Natural killer cell treated with Interleukin-12 subunit alpha and Interleukin-12 subunit beta and Interleukin-15 and Interleukin-18, amount 100 ng/mL, for 72 hours (primary cell): ENCODE measurements at places on chromosomes 12 and 14.

GRCh38 chr12:104935886-104936285 is 22.2 kb downstream of the SLC41A2 start:
- DNase-seq, result no peak

DNA sequence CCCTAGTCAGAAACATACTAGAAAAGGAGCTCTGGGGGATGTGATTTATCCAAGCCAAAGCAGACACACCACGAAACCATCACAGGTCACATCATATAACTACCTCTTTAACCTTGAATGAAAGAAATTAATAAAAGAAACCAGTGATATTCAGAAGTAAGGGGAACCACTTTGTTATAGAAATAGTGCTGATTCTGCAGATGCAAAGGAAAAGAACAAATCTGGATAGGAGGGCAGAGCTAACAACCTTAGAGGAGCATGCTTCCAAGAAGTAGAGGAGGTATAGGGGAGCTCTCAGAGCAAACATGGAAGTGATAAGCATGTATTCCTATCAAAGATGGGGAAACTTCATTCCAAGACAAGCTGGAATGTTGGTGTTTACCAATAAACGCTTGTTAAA is 117.0 kb upstream of the MDM1 start:
- DNase-seq, result no peak

DNA sequence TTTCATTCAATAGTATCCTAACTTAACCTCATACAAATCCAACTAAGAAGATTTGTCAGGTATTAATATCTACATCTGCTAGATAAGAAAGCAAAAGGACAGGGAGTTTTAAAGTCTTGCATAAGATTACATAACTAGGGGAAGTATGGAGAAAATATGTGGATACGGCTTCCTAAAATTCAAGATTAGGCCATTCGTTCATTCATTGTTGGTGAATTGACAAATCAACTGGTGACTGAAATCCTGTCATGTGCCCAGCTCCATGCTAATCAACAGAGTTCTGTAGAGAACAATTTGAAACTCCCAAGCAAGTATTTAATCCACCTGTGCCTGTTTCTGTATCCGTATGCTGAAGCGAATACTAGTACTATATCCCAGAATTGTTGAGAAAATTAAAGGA is 260.9 kb upstream of the USP15 start:
- DNase-seq, result no peak

DNA sequence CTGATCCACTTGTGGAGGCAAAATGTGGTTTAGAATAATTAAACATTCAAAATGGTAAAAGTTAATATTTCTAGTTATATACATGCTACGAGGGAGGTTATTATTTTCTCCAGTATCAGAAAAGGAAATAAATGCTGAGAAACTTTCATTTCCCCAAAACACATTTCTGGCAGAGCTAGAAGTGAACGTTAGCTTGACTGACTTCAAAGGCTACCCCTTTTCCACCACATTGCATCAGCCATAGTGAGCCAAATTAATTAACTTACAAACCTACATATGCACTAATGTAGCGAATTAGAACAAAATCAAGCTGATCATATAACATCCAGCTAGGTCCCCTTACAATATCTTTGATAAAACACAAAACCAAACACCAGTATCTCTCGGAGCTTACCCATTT is 49.3 kb upstream of the RERGL start:
- no peak for DNase-seq

DNA sequence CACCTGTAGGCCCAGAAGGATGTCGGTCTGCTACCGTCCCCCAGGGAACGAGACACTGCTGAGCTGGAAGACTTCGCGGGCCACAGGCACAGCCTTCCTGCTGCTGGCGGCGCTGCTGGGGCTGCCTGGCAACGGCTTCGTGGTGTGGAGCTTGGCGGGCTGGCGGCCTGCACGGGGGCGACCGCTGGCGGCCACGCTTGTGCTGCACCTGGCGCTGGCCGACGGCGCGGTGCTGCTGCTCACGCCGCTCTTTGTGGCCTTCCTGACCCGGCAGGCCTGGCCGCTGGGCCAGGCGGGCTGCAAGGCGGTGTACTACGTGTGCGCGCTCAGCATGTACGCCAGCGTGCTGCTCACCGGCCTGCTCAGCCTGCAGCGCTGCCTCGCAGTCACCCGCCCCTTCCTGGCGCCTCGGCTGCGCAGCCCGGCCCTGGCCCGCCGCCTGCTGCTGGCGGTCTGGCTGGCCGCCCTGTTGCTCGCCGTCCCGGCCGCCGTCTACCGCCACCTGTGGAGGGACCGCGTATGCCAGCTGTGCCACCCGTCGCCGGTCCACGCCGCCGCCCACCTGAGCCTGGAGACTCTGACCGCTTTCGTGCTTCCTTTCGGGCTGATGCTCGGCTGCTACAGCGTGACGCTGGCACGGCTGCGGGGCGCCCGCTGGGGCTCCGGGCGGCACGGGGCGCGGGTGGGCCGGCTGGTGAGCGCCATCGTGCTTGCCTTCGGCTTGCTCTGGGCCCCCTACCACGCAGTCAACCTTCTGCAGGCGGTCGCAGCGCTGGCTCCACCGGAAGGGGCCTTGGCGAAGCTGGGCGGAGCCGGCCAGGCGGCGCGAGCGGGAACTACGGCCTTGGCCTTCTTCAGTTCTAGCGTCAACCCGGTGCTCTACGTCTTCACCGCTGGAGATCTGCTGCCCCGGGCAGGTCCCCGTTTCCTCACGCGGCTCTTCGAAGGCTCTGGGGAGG is at the start of gene LTB4R:
Gene LTB4R, plus strand, starts transcription at position 857 of the 959 bp plus-strand sequence. CDS start 4,150 bp downstream, outside the sequence.
- DNase-seq, result peak; percentile 71

- DNase-seq, result no peak
Observed at GRCh38 chr12:102174761-102175160, 22.9 kb downstream of the PMCH start.

DNA sequence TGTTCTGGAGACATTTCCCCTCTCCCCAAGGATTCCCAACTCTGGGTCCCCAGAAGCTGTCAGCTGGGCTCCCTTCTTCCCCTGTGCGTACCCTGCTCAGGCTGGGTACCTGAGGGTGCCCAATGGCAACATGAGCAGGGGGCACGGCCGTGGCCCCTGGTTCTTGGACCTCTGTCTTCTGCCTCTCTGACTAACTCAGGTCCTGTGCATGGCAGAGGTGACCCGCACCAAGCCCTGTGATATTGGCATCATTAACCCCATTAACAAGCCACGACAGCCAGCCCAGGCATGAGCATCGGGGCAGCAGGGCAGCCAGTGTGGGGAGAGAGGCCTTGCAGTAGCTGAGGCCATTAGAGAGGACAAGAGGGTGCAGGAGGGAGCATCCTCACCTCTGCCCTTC is 28.4 kb downstream of the RTL1 start:
- DNase-seq, result no peak

DNA sequence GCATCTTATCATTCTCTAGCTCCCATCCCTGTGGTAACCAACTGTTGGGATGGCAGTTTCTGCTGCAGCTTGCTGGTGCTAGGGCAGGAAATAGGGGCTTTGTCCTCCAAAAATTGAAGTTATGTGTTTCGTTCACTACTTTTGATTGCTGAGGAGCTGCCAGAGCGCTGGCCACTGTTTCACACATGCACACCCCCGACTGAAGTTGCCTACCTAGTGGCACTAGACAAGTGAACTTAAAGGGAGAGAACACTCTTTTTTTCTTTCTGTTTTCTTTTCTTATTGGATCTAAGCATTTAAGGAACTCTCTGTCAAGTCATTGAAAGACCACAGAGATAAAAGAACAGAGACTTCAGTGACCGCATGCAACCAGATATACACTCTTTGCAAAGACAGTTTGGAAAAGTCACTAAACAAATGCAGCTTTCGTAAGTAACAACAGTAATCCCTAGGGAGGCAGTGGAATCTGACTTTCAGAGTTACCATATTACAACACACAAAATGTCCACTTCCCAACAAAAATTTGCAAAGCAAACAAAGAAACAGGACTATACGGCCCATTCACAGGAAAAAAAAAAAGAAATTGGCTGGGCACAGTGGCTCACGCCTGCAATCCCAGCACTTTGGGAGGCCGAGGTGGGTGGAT is 12.0 kb downstream of the TFCP2 start:
- DNase-seq, result no peak

- no peak for DNase-seq
Observed at GRCh38 chr14:24815543-24815942, 181.6 kb upstream of the GZMB start.

GRCh38 chr12:84507956-84508850 is 404.4 kb downstream of the SLC6A15 start:
- DNase-seq, result no peak

DNA sequence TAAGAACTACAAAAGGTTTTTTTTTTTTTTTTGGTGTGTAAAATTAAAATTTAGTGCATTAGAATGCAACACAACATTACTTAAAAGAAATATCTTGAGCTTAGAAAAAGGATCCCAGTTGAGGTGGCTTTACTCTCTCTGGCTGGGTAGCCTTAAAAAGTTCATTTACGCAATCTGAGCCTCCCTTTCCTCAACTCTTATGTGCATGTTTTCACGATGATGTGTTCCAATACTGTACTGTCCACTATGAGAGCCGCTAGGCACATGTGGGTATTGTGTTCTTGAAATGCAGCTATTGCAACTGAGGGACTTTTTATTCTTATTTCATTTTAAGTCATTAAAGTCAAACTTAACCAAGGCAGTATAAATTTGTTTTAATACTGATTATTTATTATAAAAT is 460.9 kb upstream of the SYT1 start:
- no peak for DNase-seq

DNA sequence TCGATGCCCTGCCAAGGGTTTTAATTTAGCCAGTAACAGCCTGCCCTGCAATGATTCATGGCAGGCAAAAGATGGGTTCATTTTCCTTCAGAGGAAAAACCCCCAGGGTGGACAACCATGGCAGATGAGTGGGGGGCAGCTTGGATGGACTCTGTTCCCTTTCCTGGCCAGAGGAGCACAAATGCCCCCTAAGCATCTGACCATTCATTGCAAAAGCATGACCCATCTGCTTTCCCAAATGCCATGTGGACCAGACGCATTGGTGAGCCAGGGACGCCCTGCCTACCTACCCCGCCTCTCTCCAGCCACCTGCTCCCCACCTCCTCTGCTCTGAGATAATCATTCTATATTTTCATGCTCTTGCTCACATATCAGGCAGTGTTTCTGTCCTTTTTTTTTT is 281.9 kb downstream of the DPF3 start:
- no peak for DNase-seq

GRCh38 chr12:120571299-120571698 is 9.9 kb downstream of the POP5 start:
- no peak for DNase-seq

DNA sequence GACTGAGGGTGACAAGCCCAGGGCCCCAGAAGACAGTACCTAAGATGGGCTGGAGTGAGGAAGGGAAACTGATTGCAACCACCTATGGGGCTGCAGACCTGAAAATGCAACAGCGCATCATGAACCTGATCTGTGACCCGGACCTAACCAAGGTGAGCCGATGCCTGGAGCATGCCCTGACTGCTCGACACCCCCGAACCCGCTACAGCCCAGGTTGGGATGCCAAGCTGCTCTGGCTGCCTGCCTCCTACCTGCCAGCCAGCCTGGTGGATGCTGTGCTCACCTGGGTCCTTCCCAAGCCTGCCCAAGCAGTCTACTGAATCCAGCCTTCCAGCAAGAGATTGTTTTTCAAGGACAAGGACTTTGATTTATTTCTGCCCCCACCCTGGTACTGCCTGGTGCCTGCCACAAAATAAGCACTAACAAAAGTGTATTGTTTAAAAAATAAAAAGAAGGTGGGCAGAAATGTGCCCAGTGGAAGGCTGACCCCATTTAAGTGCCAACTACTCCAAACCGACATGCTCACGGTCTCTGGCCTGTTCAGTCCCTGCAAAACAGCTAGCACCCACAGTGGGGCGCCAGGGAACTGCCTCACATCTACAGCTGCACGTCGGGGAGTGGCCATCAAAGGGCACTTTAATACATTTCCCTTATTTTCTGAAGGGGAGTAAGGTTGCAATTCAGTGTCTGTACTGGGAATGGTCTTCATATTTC is 4.2 kb downstream of the RDH5 start:
- peak; percentile 72 for DNase-seq

GRCh38 chr12:41122894-41123293 is 65.2 kb upstream of the PDZRN4 start:
- no peak for DNase-seq

DNA sequence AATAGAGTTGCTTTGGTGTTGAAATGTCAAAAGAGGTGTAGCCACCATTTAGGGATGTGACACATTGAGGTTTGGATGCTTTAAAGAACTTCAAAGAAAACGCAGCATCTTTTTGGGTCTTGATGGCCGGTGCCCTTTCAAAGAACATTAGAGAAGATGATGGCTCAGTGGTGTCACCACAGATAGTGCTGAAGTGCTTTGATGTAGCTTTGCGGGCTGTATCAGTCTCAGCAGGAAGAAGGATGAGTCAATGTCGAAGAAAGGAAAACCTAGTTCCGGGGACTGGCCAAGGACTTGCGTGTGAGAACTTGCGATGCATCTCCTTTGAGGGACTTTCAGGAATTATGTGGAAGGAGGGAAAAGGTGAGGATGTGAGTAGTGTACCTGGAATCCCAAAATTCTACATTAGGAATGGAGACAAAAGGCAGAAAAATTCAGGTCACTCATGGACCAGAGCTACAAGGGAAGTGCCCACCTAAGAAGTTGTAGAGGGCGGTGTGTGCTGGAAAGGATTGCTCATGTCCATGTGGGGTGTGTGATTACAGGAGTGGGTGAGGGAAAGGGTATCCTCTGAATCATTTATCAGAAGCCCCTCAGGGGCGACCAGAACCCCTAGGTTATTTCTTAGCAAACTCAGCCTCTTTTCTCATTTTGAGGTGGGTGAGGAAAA is 39.7 kb upstream of the GZMB start:
- DNase-seq, result peak; percentile 87

DNA sequence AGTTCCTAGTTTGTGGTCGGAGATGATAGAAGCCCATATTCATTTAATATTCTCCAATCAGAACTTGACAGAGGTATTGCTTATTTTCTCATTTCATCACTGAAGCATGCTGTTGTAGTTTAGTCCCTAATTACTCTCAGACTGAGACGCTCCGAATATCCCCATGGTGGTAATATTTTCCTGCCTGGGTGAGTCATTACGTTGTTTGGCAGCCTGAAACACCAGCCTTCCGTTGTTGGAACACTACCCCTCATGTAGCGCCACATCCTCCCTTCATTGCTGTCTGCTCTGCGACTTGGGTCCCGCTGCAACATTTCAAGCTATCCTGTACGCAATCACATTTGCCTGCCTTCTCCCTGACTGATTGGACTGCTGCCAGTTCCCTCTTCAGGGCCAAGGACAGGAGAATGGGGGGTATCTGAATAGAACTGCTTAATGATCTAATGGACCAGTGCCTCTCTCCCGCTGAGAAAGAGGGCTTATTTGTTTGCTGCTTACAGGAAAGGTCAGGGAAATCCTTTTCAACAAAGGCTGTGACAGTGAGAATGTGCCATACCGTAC is 369.1 kb downstream of the NPAS3 start:
- no peak for DNase-seq

DNA sequence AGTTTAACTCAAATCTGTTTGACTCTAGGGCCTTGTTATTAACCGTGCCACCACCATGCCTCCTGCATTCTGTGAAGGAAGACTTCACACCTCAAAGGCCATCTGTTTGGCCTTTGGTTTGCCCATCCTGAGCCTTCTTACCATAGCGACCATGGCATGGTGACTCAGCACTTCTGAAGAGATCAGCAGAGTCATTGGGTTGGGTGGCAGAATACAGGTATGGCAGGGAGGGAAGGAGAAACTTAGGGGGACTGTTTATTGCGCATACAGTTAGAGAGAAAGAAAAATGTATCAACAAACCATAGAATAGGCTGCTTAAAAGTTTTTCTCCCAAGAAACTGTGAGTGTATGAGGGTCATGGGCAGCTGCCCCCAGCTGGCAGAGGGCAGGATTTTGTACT is 49.2 kb downstream of the DAD1 start:
- no peak for DNase-seq
